ENCODE measurements at places on chromosomes 3 and 15.

GRCh38 chr3:133890972-133891644, 4.6 kb downstream of the RAB6B start:
- no peak for DNase-seq

GRCh38 chr3:59171491-59171890, 121.7 kb upstream of the CFAP20DC start:
- DNase-seq = no peak

DNA sequence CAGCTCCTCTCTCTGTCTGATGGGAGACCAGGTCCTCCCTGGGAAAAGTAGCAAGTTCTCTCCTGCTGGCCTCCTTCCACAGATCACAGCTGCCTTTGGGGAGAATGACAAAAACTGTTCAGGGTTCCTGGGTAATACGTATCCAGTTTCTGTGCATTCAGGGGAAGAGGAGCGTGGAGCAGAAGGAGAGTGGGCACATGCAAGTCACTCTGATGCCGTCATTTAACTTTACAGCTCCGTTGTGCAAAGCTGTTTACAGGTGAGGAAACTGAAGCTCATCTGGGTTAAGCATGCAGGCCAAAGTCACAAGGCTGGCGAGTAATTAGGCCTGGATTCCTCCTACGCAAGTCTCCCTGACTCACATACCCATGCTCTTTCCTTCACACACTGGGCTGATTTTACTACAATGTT, 7.5 kb upstream of the TM4SF1 start:
- peak; percentile 67 for DNase-seq

- DNase-seq = no peak
Observed at GRCh38 chr15:91824256-91824655, 29.3 kb upstream of the SLCO3A1 start.
